ENCODE measurements at places on chromosomes 7 and 10.
A peak's percentile ranks its signal among the peaks of the same experiment; 100 is the strongest.

GRCh38 chr10:116175231-116175630 lies 97.8 kb downstream of the GFRA1 start:
- no peak for DNase-seq

DNA sequence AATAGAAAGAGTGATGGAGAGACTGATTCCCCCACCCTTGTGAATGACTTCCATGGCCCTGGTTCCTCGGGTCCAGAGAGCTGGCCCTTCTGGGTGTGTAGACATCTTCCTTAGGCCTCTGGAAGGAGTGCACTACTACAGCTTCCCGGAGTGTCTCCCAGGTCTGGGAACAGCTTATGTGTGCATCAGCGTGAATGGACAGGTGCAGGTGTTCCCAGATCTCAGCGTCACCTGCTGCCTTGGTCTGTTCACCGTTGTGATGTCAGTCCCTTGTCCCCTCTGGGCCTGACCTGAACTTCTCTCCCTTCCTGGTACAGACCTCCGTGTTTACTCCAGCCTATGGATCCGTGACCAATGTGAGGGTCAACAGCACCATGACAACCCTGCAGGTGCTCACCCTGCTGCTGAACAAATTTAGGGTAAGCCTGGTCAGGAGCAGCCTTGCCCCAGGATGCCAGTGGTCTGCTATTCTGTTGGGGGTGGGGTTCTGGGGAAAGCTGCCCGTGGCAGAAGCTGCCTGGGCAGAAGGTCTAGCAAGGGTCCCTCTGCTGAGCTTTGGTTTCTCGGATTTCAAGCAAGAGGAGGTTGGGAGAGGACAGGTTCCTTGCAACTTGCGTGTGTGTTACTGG lies 10.5 kb upstream of the DEPP1 start:
- DNase-seq = no peak

DNA sequence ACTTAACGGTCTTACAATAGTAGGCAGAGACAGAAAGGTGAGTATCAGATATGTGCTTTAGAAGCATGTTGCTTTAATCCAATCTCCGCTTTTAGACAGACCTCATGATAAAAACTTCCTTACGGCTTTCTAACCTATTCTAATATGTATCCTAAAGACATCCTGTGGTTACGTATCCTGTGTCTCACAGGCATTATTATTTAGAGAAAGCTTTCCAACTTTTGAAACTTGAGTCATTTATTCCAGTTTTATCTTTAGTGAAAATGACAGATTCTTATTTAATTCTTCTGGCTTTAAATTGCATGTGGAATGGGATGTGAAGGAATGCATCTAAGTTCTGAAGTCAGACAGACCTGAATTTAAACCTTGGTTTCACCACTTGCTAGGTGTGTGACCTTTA lies 118.9 kb downstream of the OTUD1 start:
- DNase-seq = no peak

DNA sequence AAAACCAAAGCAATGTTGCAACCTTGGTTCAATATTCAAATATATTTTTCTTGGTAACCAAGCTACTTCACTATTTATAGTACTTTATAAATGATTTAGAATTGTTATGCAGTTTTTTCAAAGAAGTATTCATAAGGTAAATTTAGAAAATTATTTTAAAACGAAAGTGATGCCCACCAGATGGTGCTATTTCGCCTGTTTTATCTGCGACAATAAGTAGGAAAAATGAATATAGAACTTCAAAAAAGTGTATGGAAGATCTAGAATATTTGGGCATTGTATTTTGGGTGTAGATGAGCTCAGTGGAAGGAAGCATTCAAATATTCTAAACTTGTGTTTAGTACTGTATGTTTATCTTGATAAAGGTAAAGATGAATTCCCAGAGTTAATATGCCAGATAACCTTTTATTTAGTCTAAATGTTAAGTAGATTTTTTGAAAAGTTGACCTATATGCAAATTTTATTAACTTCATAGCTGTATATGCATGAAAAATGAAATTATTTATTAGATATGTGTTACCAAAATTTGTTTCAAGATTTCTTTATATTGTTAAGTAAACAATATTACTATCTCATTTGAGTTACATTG lies 93.2 kb downstream of the ADK start:
- peak; percentile 10 for DNase-seq

GRCh38 chr7:102953406-102953805 lies 40.6 kb downstream of the LRRC17 start:
- DNase-seq = no peak

DNA sequence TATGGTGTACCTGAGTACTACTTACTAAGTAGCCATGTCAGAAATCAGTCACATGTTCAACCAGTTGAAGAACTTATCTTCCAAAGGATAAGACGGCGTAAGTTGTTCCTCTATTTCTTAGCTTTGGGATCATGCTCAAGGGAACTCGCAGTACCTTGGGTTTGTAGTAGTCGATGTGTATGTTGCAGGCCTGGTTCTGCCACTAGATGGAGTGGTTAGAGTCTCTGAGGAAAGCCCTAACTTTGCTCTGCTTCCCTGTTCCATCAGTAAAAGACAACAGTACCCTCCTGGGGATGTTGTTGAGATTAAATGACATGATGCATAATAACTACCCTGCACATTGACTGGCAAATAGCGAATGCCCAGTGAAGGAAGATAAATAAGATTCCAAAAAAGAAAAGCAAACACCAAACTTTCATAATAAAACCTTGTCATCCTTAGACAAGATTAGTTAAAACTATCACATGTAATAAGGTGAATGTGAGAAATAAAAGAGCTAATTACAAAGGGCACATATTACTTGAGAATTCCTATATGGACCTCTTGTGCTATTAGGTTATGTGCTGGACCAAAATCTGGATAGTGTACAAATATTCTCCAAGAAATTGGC lies 165.9 kb downstream of the ABCA13 start:
- no peak for DNase-seq

DNA sequence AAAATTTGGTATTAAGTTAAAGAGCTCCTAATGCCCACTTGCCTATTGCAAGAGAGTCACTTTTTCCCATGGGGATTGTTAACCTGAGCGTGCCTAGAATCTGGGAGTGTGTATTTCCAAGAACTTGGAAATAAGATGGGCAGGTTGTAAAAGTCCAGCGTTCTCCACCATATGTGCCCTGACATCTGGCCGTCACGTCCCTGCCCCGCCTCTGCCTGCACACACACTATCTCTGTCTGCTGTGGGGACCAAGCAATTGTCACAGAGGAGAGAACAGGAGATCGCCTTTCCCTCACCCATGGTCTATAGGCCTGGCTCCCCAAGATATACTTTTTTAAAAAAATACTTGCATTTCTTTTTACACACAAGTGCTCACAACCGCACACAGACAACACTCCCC lies 396.5 kb upstream of the PFKP start:
- no peak for DNase-seq

DNA sequence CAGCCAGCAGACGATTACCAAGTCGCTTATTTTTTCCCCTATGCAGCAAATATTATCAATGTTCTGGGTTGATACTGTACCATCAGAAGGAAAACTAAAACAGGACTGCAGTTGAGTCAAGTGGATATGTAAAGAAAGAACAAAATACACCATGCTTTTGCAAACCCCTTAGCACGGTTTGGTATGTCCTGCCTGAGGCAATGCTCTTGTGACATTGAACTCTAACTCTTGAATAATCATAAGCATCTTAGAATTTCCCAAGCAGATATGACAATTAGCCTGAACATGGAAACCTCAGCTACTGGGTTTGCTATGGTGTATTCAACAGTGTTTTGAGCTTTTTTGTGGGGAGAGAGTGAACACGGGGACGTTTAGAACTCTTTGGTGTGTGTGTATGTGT lies 107.4 kb downstream of the ETV1 start:
- DNase-seq = no peak

DNA sequence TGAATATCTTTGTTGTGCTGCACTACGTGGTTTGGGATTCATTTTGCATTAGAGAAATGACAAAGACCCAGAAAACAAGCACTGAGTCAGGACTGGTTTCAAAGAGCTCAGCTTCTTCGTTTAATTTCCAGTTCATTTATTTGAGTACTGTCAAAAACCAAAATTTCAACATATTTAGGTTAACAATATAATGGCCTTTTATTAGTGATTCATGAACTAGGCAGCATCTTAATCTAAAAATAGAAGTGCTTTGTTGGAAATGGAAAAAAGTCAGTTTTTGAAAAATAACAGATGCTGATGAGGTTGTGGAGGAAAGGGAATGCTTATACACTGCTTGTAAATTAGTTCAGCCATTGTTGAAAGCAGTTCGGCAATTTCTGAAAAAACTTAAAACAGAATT lies 856.4 kb downstream of the LRMDA start:
- no peak for DNase-seq

GRCh38 chr10:117215079-117215478 lies 17.8 kb downstream of the KCNK18 start:
- no peak for DNase-seq

DNA sequence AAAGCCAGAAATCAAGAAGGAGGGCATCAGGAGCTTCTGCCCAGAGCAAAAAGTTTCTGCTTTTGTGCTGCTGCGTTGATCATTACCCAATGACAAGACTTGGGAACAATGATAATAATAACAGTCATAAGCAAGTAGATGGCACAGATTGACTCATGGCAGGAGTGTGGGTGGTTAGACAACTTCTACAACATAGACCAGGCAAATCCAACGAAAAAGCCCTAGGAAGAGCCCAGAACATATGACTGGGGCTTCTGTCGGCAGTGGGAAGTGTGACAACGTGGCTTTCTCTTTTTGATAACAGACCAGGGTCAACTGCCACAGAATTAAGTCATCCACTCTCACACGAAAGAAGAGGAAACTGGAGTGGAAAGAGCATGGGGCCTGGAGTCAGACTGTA lies 85.4 kb upstream of the TRIL start:
- DNase-seq = no peak

DNA sequence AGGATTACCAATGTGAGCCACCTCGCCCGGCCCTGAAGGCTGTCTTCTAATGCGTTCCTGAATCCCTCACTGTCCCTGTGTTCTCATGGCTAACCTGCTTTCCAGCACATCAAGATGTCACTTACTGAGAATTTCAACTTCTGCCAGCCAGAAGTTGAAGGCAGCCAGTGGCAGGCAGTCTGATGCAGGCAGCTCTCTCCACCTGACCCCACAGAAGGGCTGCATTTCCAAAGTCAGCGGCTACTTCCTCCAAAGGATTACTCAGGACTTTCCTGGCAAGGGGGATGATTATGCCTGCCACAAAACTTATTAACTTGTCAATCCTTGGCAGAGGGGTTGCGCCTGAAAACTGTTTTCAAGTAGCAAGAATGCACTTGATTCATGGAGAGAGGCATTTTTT lies 1219.4 kb downstream of the TYW1 start:
- no peak for DNase-seq

DNA sequence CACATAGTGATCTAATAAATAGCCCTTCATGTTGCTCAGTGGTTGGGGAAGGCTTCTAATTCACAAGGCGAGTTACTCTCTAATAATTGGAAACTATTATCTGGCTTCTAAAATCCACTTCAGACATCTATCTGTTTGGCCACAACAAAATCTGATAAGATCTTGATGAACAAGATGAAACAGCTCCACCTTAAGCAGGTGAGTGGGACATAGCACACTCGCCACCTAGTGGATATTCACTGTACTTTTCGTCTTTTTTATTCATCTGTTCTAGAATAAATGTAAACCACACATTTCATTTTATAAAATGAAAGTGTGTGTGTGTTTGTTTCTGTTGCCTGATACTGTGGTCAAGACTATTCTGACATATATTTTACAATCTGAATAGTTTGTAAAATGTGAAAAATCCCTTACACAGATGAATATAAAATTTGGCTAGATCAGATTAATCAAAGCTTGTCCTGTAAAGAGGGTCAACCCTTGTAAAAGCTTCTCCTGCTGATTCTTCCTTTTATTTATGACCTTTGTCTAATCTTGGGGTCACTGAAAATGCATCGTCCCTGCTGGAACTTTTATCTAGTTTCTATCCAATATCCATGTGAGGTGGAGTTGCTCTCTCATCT lies 26.5 kb upstream of the CNTNAP2 start:
- DNase-seq = peak; percentile 58

- DNase-seq = no peak
Measured at GRCh38 chr7:43763183-43763582, 4.7 kb downstream of the BLVRA start.

- peak; percentile 88 for DNase-seq
Measured at GRCh38 chr7:1473864-1474512, 14.7 kb upstream of the MICALL2 start.

DNA sequence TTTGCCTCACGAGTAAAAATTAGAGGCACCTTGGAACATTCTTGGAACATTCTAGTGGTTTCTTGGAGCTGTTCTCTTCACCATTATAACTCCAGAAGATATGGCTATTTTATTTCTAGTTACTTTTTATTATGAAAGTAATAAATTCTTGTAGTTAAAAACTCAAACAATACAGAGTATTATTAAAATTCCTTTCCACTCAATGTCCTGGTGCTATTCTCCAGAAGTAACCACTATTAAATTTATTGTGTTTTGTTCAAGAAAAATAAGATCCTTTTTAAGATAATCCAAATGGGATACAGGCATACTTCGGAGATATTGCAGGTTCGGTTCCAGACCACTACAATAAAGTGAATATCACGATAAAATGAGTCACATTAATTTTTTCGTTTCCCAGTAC lies 68.6 kb downstream of the NOC3L start:
- no peak for DNase-seq

GRCh38 chr7:110835218-110835617 lies 255.7 kb upstream of the LRRN3 start:
- peak; percentile 75 for DNase-seq

- DNase-seq = no peak
Measured at GRCh38 chr7:63008366-63008765, 990.3 kb upstream of the ZNF722 start.

GRCh38 chr10:99598781-99599509 lies 21.3 kb downstream of the SLC25A28 start:
- no peak for DNase-seq

DNA sequence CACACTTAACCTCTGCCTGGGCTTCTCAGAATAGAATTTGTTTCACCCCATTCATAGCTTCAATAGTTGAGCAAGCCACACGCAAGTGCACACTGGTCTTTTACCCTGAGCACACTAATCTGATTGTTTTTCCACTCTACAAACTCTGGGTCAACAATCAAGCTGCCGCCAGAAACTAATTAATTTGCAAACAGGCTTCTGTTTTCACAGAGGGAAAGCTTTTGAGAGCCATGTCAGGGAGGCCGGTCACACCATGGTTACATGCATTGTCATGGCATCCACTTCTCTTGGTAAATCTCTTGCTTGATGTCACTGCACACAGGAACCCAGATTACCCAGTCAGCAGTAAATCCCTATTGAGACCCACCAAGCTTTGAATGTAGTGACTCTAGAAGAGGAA lies 154.2 kb downstream of the SEMA3A start:
- peak; percentile 89 for DNase-seq

GRCh38 chr7:43668035-43668434 lies 61.3 kb downstream of the COA1 start:
- DNase-seq = no peak

- no peak for DNase-seq
Measured at GRCh38 chr10:51879238-51879637, 179.8 kb upstream of the CSTF2T start.

- no peak for DNase-seq
Measured at GRCh38 chr10:33966946-33967345, 632.5 kb upstream of the NRP1 start.
